Adrenal gland (tissue), 19 donors: ENCODE measurements at places on chromosomes 16 and 17.

DNA sequence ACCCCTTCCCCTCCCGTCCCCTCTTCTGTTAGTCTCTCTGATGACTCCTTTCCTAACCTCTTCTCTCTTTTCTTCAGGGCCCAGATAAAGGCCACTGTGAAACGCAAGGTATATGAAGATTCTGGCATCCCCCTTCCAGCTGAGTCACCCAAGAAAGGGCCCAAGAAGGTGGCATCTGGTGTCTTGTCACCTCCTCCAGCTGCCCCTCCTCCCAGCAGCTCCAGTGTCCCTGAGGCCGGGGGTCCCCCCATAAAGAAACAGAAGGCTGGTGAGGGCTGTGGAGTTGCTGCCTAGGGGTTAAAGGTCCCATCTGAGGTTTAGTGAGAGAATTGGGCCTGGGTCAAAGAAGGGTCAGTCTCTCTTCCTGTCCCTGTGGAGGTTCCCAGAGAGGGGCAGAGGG lies 4.0 kb downstream of the RNASEK start:
- DNase-seq = peak; percentile 19

- DNase-seq = peak; percentile 66
Measured at GRCh38 chr17:62562656-62563055, 64.8 kb upstream of the MRC2 start.

DNA sequence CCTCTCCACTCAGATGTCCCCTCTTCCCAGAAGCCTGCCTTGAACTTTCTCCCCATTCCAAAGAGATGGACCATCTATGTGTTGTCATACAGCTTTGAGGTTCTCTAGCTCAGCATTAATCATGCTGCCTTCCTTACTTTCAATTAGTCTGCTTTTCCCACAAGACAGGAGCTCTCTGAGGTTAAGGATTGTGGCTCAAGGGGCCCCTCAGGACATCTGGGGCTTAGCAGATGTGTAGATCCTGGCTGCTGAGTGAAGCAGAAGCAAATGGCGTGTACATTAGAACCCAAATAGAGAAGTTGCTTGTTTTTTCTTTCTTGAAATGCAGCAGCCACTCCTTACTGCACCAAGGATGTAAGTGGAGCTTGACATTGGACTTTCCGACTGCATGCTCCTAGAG lies 330.5 kb upstream of the TNRC6C start:
- DNase-seq = no peak

DNA sequence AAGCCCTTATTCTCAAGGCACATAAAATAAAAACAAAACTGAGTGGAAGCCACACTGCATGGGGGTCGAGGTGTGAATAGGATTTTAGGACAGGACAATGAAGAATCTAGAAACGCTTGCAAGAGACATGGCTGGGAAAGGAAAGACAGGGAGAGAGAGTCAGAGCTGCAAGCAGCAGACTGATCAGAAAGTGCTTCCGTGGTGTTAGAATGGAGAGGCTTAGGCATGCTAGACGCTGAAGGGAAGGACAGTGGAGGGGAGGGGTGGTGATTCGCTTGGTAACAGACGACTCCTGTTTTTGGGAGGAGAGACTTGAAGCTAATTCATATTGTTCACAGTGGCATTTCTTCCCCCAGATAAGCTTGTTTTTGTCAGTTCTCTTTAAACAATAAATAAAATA lies 173.5 kb downstream of the AIPL1 start:
- no peak for DNase-seq

GRCh38 chr17:82911822-82912221 lies 72.0 kb upstream of the ZNF750 start:
- no peak for DNase-seq

DNA sequence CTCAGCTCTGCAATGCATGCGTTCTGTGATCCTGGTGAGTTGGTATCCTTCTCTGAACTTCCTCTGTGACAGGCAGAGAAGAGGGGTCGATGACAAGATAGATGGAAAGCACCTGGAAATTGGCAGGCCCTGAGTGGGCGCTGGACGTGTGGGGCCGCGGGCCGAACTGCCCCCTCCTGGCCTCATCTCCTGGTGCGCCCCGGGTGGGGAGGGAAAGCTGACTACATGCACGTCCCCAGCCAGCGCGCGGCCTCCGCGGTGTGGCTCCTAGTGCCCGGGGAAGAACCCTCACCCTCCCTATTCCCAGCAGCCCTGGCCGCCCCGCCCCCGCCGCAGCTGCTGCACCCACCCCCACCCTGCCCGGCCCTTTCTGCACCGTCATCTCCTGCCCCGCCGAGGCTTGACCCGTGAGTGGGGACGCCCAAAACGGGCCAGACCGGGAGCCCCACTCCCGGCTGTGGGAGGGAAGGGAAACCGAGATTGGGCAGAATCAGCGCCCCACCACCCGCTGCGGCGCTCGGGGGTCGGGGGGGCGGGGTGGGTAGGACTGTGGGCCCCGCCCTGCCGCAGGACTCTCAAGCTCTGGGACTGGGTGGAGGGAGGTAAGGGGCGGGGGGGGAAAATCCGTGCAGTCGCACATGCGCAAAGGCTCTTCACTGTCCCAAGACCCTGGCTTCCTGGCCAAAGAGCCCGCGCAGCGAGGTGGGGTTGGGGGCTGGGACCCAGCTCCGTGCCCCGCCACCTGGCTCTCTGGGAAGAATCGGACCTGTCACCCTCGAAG lies at the start of gene NOL3:
TSS of gene NOL3 (plus strand) at position 371 of the 781 bp plus-strand sequence.
- DNase-seq = peak; percentile 92

- no peak for DNase-seq
Measured at GRCh38 chr17:82873521-82873920, 33.7 kb upstream of the ZNF750 start.

- no peak for DNase-seq
Measured at GRCh38 chr17:74860872-74861661, 1.4 kb upstream of the GRIN2C start.

GRCh38 chr17:74748529-74749278 lies at the start of gene NHERF1:
Gene NHERF1 (plus strand): TSS chr17:74748628. CDS start chr17:74748847, 219 bp downstream.
- DNase-seq = peak; percentile 96

GRCh38 chr17:73255671-73256181 lies 6.0 kb downstream of the CPSF4L start:
- DNase-seq = peak; percentile 33

DNA sequence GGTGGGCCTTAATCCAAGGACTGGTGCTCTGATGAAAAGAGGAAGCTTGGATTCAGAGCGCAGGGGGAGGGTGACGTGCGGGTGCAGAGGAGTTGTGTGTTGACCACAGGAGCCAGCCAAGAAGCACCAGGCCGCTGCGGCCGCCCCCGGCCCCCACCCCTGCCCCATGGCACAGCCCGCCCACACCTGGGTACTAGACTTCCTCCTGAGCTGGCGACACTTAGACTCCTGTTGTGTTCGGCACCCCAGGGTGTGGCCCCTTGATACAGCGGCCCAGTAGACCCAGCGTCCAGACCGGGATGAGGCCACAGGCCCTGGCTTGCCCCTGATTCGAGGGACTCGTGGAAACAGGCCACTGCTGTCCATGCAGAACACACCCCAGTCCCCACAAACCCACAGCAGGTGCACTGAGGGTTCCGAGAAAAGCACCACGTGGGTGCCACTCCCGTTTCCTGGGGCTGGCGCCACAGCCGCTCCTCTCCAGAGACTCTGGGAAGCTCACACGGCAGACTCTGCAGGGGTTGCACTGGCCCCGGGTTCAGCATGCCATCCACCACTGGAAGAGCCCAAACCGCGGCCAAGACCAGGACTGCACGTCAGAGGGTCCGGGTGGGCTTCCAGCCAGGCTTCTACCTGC lies 5.7 kb upstream of the SNAI3 start:
- DNase-seq = no peak

DNA sequence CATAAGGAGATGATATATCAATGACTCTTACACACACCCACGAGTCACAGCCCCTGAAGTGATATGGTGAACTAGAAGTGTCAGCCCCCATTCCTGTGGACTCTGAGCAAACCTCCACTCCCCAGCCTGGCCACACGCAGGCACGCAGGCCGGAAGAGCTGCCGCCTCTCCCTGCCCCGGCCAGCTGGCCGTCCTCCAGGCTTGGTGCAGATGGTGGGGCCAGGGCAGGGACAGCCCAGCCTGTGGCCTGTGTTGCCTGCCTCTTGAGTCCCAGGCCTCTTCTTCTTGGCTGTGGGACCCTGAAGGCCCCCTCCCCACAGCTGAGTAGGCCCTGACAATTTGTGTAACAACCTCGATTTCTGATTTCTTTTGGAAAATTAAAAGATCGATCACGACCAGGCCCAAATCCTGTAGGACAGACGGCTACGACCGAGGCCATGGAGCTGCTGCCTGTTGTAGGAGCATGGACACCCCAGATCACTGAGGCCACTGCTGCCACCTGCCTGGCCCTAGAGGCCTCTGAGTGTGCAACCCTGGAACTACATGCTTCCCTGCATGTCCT lies 10.0 kb upstream of the MPRIP start:
- DNase-seq = no peak

DNA sequence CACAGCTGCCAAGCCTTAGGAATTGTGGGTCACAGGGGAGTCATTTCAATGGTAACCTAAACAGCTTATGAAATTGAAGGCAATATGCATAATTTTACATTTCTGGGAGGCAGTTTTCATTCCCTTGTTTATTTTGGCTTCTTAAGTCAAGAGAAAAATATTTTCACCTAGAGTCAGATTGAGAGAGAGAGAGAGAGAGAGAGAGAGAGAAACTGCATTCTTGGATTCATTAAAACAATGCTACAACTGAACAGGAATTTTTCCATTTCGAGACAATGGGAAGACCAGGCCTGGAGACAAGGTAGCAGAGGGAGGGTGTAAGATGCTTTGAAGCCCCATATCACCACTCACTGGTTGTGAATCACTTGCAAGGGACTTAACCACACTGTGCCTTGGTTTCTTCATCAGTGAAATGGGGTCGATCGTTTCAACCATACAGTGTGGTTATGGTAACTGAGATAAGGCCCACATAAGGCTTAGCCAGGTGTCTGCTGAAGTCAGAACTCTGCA lies 224.7 kb upstream of the IRX3 start:
- DNase-seq = no peak

DNA sequence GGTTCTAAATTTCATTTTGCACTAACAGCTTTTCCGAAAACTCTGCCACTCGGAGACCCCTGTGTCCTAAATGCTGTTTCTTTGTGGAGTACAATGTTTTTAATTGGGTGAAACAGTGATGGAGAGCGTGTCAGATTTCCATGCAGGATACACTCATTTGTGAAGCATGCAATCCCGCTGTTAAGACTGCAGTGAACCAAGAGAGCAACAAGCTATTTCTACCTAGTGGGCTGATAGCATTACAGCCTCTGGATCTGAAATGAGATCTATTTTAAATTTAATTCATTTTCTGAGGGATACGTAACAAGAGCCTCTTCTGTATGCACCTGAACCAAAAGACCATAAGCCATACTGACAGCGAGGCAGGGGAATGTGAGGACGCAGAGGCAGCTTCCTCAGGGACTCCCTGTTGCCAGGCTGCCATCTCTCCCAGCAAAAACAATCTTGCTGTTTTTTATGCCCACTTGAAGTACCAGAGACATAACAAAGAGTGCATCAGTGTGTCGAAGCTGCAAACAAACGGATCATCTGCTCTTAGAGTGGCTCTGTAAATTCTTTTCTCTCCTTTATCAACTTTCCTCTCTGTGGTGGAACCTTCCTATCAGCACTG lies 199.9 kb upstream of the COX10 start:
- DNase-seq = no peak

- no peak for DNase-seq
Measured at GRCh38 chr16:82070656-82071369, 35.8 kb downstream of the HSD17B2 start.

GRCh38 chr16:3479654-3480216 lies 15.6 kb downstream of the C16orf90 start:
- no peak for DNase-seq

DNA sequence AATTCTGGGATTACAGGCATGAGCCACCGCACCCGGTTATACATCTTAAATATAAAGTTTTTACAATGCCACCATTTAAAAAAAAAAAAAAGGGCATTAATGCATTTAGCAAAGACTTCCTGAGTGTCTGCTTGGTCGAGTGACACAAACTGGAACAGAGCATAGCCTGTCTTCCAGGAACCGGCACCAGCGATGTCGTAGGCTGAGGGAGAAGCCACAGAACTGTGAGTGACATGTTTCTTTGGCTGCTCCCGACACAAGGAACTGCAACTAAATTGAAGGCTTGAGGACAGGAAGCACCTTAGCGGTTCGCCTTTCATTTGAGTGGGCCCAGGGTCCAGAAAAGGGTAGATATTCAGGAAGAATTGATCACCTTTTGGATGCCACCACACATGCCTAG lies 717.8 kb downstream of the MAF start:
- no peak for DNase-seq

DNA sequence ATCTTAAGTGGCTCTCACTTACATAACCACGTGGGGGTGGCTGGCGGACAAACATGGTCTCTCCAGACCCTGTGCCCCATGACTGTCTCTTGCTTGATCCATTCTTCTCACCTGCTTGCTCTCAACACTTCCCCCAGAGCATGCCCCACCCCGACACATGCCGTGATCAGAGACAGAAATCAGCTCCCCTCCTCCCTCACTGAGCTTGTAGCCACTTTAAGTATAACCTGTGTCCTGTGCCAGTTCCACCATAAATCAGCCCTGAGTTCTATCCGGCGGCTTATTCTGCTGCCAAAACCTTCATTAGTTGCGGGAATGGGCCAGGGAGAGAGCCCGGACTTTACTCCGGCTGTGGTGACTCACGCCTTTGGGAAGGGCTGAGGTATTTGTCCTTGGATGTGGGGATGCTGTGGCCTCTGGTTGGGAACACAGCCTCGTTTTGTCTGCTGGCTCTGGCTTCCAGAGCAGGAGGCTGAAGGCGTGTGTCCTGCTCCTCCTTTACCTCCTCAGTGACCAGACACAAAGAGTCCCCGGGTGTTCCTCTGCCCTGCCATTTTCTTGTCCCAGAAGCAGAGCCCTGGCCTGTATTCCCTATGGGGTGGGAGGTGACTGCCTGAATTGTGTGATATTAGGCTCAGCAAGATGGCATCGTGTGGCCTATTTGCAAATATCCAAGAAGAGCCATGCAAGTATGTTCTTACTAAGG lies 21.1 kb downstream of the ANKRD40 start:
- peak; percentile 96 for DNase-seq

DNA sequence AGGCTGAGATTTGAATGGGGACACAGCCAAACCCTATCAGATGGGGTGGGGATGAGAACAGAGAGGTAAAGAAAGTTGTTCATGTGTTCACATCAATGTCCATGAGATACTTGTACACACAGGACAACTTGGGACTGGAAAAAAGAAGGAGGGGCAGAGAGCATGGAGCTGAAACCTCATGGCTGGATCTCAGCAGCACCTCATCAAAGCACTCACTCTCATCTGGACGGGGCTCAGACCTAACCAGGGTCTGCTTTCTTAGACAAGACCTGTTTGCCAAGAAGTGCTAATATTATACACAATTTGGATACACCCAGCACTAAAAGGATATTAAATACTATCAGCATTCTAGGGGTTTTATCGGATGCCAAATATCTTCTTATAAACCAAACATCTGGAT lies 399.8 kb downstream of the SLC39A11 start:
- no peak for DNase-seq

- DNase-seq = peak; percentile 90
Measured at GRCh38 chr17:17913695-17914332, 58.4 kb downstream of the TOM1L2 start.

DNA sequence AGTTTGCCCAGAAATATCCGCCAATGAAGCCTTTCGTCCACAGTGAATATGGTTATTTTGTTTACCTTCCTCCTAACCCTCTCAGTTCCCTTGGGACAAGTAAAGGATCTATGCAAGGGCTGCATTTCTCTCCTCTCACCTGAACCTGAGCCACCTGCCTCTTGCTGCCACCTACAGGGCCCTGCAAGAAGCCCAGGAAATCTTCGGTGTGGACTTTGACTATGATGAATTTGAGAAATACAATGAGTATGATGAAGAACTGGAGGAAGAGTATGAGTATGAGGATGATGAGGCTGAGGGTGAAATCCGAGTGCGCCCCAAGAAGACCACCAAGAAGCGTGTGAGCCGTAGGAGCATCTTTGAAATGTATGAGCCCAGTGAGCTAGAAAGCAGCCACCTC lies 14.0 kb downstream of the SUPT6H start:
- DNase-seq = no peak
